ENCODE measurements at places on chromosomes 3 and 15.

DNA sequence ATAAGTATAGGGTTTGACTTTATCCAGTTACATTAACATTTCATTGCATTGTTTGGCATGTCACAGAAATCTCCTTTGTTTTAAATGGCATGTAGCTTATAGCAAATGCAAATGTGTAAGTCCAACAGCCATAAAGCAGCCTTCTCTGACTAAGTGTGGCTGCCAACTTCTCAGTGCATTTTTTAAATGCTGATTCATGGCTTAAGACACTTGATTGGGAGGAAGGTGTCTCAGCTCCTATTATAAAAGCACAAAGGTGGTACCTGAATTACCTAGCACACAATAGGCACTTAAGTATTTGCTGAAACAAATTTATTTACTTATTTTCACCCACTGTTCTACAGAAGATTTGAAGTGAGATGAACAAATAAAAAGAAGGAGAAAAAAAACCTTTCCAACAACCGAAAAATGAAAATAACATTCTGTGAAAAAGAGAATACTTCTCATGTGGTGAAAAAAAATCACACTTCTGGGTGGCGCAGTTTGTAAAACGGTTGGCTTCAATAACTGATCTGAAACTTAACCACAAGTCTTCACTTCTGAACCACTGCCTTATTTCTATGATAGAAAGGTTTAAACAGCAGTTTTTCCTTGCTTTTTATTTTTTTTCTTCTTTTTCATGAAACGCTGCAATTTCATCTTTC lies 105.5 kb upstream of the ICE2 start:
- no peak for DNase-seq

GRCh38 chr3:148955544-148956346 lies 35.6 kb upstream of the GYG1 start:
- DNase-seq, result peak; percentile 38

DNA sequence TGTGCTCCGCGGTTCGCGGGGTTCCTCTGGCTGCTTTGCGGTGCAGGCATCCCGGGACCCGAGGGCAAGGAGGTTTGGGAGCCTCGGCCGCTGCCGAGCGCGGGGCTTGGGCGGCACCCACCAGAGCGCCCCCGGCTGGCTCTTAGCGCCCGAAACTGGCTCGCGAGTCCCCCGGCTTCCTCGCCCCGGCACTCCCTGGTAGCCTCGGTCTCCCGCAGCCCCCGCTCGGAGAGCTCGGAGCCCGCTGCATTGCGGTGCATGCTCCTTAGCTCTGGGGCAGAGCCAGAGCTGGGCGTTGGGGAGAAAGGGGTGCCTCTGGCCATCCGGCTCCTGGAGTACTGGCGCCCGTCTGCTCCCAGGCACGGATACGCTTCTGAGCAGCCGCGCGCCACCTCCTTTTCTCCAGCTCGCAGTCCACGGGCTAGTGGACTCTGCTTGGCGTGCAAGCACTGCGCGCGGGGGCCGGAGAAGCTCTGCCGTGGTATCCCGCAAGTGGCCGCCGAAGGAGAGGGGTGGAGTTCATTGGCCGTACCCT lies 753 bp downstream of the EPHB1 start:
- no peak for DNase-seq

GRCh38 chr3:38604246-38604645 lies 45.2 kb downstream of the SCN5A start:
- DNase-seq, result no peak

- DNase-seq, result no peak
Observed at GRCh38 chr3:192408647-192409200, 318.6 kb downstream of the FGF12 start.

DNA sequence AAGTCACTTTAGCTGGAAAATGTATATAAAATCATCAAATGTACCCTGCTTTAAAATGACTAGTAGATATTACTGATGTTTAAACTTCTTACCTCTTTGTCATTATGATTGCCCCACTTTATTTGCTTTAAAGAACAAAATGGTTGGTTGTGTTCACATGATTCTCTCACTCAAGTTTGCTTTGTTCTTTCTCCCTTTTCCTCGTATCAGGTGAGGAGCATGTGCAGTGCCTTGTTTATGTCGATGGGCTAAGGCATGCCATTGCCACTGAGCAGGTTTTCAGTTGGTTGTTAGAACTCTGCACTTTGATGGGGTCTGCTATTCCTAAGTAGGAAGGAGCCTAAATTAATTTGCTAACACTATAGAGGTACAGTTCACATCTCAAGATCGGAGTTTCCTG lies 5.3 kb downstream of the MAP2K5 start:
- DNase-seq, result no peak

GRCh38 chr15:101434032-101434920 lies 55.2 kb downstream of the PCSK6 start:
- DNase-seq, result no peak

DNA sequence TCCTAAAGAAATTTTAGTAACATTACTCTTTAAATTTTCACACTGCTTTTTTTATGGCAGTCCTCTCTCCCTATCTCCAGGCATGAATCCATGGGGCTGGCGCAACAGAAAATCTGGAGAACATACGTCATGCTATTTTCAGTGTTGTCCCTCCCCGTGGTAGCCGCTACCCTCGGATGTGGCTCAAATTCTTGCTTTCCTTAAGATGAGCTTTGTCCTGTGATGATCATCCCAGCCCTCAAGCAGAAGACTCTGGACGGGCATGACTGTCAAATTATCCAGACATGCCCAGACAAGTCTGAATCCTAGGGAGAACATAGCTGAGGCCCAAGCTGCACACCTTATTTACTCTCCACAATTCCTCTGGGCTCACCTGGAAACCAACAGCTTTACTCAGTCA lies 49.1 kb downstream of the FMN1 start:
- DNase-seq, result no peak

- DNase-seq, result no peak
Observed at GRCh38 chr3:54008099-54008498, 114.3 kb upstream of the CACNA2D3 start.

All from KG1 (cell line).